ENCODE measurements at places on chromosomes 2 and 18.
A peak's percentile ranks its signal among the peaks of the same experiment; 100 is the strongest.

GRCh38 chr18:49055754-49056172 lies 105.0 kb upstream of the SMAD7 start:
- DNase-seq, result peak; percentile 88

DNA sequence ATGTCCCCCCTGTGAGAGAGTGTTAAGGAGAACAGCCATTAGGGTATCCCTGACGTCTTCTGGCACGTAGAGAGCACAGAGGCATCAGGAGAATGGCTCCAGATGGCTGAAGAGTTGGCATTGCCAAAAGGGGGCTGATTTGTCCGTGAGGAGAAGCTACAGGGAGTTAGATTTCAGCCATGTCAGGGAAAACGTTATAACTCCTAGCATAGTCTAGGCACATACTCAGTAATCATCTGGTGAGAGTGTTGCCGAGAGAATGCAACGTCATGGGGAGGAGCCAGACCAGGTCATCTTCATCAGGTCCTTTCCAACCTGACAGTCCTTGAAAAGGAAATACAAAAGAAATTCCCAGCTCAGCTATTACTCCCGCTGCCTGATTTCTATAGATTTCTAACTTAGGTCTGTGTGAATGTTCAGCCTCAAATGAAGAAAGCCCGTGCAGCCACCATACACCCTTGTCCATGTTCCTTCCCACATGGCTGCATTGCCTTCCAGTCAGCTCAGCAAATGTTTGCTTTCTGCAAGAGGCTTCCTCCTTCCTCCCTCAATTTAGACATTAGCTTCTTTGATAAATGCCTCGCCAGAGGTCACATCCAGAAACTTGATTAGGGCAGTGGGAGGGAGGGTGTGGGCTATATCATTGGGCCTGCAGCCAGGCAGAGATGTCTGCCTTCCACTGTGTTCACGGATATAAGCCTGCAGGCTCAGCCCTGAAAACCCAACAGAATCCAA lies 93.0 kb downstream of the STPG4 start:
- DNase-seq, result peak; percentile 45

- peak; percentile 12 for DNase-seq
Observed at GRCh38 chr2:178943745-178944144, 106.2 kb downstream of the CCDC141 start.

DNA sequence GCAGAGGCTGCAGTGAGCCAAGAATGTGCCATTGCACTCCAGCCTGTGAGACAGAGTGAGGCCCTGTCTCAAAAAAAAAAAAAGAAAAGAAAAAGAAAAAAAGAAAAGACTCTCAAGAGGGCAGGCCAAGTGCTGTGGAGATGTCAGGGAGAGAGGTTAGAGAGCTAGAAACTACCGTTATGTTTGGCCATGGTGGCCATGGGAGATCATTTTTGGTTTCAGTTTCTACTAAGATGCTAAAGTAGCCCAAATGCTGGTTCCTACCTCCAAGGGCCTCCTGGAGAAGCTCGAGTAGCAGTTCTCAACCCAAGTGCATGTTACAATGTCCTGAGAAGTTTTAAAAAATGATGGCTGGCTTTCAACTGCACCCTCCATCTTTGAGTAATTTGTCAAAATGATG lies 47.4 kb upstream of the TCF4 start:
- no peak for DNase-seq

DNA sequence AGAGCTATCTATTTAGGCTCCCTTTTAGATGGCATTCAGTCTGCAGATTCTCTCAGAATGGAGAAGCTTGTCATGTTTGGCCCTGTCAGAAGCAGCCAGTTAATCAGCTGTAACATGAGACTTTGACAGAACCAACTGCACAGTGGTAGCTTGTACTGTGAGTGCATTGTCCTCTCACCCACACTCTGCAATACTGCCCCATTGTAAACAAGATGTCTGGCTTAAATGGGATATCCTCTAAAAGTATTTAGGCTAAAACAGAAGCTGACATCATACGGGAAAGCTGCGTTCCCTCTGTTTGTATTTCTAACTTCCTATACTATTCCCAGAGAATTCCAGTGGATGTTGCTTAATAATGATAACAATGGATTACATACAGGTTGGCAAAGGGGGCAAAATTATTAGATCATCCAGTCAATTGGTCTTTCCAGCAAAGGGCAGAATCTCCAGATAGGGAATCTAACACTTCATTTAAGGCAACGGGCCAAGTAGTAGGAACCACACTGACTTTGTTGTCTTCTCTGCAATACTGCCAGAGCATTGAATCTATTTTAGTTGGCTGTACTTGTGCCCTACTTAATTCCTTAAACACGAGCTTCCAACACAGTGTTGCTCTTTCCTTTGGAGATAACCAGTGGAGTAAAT lies 15.4 kb upstream of the STAT4 start:
- peak; percentile 84 for DNase-seq

DNA sequence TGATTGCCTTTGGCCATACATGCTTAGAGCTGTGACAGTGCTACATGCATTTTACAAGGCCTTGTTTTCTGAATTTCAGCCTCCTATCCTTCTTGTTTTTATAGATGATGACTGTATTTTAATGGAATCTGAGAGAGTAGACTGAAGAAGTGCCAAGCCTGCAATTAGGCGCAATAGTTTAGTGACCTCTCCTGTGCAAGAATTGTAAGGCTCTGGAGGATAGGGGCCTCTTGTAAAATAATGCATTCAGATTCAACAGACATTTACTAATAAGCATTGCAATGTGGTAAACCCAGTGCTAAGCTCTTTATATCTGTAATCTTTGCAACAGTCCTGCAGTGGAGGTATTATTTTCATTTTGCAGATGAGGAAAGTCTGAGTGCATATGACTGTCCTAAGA lies 105.5 kb downstream of the TDRD15 start:
- DNase-seq, result no peak

DNA sequence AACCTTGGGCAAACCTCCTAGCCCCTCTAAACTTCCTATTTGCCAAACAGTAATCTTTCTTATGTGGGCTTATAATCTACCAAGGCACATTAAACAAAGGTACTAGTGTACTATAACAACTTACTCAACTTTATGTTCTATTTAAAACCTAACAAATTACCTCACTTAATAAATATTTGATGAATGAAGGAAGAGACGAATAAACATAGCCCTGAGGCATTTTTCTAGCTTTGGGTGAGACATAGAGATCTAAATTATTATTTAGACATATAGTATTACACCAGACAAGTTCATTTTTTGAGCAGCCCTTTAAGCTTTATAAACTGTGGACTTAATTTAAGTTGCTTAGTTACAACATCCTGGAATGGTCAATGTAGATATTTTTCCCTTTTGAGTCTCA lies 104.6 kb downstream of the UNC80 start:
- no peak for DNase-seq

DNA sequence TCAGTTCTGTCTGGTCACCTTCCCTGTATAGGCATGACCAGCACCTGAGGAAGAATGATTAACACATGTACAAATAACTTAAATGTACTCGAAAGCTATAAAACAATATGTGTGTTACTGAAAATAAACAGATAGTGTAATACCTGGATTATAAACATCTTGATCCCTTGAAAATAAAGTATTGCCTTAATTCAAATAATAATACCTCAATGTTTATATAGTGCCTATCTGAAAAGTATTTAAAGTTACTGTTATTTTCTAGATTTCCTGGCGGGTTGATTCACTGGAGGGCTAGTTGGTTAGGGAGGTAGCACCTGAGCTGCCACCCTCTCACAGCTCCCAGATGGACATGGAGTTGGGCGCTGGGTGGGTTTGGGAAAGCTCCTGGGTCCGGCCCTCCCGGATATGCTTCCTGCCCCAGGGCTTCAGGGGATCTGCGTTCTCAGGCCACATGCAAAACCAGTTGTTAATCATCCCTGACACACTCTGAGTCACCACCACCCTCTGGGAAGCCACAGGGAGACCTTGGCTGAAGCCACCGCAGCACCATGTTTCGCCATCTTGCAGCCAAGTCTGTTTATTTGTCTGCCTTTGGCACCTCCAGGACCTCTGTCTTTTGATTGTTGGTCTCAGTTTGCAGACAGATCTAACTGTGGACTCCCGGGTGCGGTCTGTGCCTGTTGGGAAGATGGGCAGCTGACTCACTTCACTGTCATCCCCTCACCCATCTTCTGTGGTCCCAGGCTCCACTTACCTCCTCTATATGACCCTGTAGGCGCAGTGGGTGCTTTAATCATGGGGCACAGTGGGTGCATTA lies 35.3 kb downstream of the RAB31 start:
- peak; percentile 97 for DNase-seq

DNA sequence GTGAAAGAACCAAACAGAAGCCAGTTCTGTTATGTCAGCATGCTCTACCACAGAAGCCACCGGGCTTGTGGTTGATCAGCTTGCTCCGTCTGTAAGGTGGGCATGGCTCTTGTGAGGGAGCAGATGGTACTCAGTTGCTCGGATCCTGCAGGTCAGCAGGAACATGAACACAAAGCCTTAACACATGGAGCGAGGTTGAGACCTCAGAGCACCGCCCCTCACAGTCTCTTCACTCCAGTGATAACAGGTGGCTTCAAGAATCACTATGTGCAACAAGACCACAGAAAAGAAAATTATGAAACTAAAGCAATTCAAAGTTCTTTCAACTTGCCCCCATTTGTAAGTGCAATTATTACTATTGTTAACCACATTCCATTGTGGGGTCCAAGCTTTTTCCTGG lies 72.1 kb downstream of the OSBPL6 start:
- DNase-seq, result no peak

DNA sequence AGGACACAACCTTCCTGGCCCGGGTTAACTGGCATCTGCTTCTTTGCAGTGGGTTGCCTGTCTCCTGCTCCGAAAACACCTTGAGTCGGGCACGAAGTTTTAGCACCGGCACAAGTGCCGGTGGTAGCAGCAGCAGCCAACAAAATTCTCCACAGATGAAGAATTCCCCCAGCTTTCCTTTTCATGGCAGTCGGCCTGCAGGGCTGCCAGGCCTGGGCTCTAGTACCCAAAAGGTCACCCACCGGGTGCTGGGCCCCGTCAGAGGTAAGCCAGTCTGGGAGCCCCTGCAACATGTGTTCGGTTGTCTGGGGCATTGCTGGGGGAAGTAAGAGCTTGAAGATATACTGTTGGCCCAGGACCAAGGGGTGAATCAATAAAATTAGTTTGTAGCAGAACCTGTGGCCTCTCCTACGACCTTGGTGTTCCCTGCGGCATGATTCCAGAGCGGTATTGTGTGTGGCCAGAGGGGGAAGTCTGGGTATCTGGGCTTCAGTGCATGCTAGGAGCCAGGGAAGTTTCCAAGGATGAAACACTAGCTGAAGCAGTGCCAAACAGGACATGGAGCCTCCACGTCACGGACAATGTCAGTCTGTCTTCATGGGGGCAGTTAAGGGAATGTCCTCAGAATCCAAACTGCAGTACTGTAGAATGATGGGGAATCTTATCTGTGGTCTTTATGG lies 7.8 kb downstream of the AGBL5 start:
- peak; percentile 48 for DNase-seq
